Natural killer cell (primary cell): ENCODE measurements at places on chromosomes 6 and 20. TPM values are rescaled to one million over a fixed set of nuclear protein-coding genes. Genes with fewer than 3 reads are reported as not detected.

The NAPB gene
- total RNA-seq = 22.8 TPM

The HTR1E gene
- total RNA-seq = not detected

The RBM38 gene
- total RNA-seq = 217 TPM

The RHAG gene
- total RNA-seq = not detected

The SIRPB1 gene
- total RNA-seq = 2.6 TPM

The RBPJL gene
- total RNA-seq = not detected

The CLDN20 gene
- total RNA-seq = not detected

The DDO gene
- 0.25 TPM for total RNA-seq

The E2F1 gene
- total RNA-seq = 4.6 TPM

The APCDD1L gene
- not detected for total RNA-seq

The NKAIN4 gene
- not detected for total RNA-seq

The PRL gene
- not detected for total RNA-seq

The LY6G6F gene
- total RNA-seq = 3.2 TPM

The UNC5CL gene
- total RNA-seq = 5.3 TPM

The PLA2G7 gene
- total RNA-seq = not detected

The LY6G6D gene
- total RNA-seq = 0.94 TPM

The PKHD1 gene
- not detected for total RNA-seq

The TCF21 gene
- total RNA-seq = not detected

The CRYBG1 gene
- total RNA-seq = 21.8 TPM

The EDN1 gene
- total RNA-seq = 1.5 TPM

The ACTL10 gene
- total RNA-seq = 2.2 TPM
